ENCODE measurements at places on chromosomes 7 and 10.

DNA sequence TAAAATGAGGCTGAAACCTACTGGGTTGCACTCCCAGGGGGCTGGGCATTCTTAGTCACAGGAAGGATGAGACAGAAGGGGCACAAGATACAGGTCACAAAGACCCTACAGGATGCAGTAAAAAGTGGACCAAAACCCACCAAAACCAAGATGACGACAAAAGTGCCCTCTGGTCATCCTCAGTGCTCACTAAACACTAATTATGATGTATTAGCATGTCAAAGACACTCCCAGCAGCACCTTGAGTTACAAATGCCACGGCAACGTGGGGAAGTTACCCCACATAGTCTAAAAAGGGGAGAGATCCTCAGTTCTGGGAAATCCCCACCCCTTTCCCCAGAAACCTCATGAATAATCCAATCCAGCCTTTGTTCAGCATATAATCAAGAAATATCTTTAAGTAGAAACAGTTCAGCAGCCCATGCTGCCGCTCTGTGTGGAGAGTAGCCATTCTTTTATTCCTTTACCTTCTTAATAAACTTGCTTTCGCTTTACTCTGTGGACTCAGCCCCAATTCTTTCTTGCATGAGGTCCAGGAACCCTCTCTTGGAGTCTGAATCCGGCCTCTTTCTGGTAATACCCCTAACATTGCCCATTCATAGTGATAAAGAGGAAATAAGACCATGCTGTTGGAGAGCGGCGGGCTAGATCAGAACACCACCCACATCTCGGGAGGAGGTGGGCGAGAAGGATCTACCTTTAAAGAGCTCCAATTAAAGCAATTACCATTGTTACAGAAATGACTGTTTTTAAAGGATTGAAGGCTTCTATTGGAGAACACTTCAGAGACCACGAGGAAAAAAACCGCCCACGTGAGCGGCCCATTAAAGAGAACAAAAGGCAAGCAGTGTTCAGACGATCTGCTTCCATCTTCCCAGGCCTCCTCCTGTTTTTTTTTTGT is 170.9 kb downstream of the USP6NL start:
- no peak for DNase-seq

GRCh38 chr10:133358162-133358924 is 524 bp upstream of the FUOM start:
- DNase-seq = no peak

- no peak for DNase-seq
Observed at GRCh38 chr7:157817944-157818700, 481.3 kb downstream of the DNAJB6 start.

- no peak for DNase-seq
Observed at GRCh38 chr7:57203161-57203791, 71.0 kb upstream of the ZNF479 start.

- no peak for DNase-seq
Observed at GRCh38 chr10:72254813-72255568, 18.7 kb upstream of the DDIT4 start.

DNA sequence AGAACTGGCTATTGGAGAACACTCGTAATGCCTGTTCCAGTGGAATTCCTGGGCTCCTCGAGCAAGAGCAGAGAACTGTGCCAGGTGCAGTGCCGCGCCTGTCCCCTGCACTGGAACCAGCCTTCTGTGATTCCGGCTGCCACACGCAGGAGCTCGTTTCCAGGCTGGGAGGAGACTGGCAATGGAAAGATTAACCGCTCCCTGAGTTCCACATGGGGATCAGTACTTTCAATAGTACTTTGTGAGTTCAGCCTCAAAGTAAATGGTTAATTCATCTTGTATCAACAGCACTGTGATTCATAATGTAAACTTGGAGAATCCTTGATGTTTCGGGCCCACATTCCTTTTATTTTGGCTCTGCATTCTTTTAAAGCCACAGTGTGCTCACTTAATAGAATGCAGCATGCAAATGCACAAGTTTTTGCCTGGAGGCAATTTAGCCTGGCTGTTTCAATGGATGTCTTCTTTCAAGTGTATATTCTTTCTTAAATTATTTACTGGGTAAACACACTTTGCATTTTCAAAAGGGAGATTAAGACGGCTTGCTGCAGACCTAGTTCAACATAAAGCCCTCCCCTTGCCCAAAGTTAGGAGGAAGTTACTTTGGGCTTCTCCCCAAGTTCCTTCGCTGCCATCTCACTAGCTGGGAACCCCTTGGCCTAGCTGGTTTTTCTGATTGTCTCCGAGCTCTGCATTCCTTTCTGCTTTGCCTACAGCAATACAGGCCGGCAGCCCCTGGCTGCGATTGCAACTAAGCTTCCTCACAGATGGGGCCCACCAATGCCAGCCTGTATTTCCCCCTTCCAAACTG is 138.1 kb upstream of the TCF7L2 start:
- no peak for DNase-seq

DNA sequence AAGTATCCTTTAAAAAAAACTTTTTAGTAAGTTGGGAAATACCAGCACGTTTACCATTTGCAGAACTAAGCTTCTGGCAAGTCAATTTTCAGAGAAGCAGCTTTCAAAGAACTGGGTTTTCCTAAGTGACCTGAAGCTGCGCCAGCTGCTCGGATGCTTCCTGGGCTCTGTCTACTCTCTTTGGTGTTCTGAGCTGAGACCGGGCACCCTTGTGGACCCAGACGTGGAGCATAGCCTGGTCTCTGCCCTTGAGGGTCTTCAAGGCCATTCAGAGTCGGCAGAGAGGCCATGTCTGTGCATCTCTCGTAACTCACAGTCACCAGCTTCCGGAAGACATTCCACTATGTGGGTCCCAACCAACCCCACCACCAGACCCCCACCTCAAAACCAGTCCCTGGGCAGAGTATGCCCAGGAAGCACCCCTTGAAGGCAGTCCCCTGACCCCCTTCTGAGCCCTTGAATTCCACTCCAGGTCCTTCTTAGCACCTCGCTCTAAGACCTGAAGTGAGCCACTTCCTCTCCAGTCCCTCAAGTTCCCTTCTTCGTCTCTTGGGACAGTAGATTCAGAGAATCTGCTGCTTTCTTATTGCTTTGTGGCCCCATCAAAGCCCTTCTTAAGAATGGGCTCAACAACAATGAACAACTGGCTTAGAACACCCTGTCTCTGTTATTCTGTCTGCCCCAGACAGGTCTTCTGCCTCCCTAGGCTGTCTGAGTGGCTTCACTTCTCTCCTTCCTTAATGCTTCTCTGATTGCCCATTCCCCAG is 8.5 kb downstream of the CALML5 start:
- no peak for DNase-seq

- DNase-seq = no peak
Observed at GRCh38 chr10:1287971-1288401, 231.8 kb downstream of the WDR37 start.

DNA sequence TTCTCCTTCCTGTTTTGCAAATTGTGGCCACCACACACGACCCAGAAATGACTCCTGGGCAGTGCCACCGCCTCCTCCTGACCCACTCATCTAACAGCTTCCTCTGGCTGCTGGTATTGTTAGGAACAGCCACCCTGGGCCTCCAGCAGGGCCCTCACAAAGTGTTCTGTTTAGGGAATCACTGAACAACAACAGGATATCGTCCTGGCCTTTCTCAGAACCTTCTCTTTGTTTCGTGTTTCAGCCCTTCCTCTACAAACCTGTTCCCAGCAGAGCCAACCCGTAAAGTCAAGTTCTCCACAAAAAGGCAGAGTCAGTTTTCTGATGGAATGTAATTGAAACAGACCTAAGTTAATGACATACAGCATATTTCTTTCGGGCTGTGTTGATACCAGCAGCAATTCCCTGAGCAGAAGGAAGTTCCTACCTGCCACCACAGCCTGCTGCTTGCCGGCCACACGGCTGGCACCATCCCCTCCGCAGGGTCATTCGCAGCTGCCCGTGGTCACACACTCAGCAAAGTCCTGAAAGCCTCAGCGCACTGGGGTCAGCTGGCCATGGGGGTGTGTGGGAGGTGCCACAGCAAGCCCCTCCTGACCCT is 91.7 kb upstream of the PITRM1 start:
- DNase-seq = no peak
